SHP77 treated with DMSO at 0.1 percent for 48 hours (cell line): ENCODE measurements at places on chromosomes 1 and 21.

DNA sequence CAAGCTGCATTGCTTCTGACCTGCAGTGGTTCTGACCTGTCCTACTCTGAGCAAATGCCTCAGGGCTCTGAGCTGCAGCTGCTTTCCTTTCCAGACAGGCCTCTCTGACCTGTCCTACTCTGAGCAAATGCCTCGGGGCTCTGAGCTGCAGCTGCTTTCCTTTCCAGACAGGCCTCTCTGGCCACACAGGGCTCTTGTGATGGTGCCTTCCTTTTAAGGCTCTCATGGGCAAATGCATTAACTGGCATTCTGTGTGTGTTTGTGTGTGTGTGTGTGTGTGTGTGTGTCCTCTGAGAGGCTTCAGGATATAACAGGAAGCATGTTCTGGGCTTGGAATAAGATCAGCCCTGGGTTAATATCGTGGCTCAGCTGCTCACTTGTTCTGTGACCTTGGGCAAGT, 131.3 kb downstream of the NTPCR start:
- DNase-seq, result no peak

- no peak for DNase-seq
Observed at GRCh38 chr1:39988618-39989343, 33.8 kb downstream of the MFSD2A start.

DNA sequence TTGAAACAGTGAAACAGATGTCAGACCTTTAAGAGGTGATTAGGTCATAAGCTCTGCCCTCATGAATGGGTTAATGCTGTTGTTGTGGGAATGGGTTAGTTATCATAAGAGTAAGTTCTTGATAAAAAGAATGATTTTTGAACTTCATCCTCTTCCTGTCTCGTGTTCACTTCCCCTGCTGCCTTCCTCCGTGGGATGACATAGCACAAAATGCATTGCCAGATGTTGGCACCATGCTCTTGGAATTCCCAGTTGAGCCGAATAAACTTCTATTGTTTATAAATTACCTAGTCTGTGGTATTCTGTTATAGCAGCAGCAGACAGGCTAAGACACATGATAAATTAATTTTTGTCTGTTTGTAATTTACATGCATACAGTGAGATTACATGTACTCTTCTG, 112.0 kb upstream of the LRRC7 start:
- DNase-seq, result no peak

DNA sequence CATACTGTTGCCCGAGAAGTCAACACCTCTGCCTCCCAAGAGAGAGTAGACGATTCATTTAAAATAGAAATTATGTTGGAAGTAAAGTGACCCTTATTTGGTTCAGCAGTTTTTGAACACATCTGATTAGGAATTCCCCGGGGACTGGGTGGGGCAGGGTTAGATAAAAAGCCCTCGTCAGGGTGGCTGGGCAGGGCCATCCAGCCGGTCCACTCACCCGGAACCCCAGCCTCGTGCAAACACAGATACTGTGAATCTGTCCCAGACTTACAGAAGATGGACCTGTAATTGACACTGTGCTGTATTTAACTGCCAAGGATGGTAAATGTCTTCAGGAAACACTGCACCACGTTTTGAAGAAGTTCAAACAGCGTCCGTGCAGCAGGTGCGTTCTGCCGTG, 63.7 kb downstream of the PRDM16 start:
- no peak for DNase-seq

DNA sequence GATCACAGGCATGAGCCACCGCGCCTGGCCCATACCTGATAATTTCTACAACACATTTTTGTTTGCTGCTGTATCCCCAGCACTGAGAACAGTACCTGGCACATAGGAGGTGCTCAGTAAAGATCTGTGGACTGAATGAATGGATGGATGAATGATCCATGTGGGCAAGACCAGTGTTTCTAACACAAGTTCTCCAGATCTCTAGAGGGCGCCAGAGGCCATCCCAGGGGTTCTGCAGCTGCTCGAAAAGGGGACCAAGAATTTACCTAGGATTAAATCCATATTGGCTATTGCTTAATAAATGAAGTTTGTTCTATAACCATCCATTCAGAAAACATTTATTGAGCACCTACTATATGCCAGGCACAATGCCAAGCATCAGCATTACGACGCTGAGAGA, 167.7 kb downstream of the ACTL8 start:
- DNase-seq, result peak; percentile 2

- DNase-seq, result no peak
Observed at GRCh38 chr1:46399307-46399706, 5.2 kb downstream of the FAAH start.

DNA sequence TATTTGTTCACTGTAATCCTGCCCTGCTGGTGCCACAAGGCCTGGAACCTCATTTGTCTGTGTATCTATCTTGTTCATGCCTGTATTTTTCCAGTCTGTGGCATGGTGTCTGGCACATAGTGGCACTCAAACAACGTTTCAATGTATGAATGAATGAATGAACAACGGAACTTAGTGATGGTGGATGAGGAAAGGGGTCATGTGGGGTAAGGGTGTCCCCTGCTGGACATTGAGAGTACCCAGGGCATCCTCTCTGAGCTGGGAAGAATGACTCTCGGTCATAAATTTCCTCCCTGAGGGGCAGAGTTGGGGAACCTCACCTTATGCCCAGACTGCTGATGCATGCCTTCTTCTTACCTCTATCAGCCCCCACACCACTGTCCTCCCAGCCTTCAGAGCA, 18.9 kb upstream of the ZNF683 start:
- peak; percentile 51 for DNase-seq

- no peak for DNase-seq
Observed at GRCh38 chr1:30372792-30373433, 350.5 kb downstream of the MATN1 start.

DNA sequence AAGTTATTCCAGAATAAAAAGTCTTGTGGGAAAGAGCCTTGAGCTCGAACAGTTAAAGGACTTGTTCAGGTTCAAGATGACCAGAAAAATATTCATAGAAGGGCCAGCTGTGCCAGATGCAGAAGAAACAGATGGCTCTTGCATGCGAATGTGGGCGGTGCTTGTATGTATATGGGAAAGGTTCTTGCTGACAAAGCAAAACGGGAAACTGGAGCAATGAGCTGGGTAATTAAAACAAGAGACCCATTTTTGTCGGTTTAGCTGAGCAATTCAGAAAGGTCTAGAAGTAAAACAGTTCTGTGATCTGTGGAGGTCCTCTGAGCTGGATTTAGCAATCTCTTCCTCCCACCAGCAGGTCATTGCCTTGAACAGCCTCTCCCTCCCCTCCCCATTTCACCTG, 107.2 kb upstream of the MARK1 start:
- no peak for DNase-seq

DNA sequence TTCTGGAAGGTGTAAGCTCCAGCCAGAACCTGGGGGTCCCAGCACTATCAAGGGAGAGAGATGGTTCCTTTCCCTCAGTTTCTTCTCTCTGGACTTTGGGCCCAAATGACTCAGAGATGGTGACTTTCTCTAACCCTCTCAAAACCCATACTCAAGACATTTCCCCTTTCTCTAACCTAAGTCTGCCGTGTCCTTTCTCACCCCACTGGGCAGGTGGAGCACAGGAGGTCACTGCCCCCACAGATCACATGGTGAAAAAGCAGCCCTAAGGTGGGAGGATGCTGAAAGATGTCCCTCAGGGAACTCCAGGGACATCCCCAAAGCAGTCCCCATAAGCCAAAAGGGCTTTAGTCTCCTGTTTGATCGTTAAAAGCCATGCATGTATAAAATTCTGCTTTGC, 173.7 kb downstream of the HIVEP3 start:
- DNase-seq, result no peak

- DNase-seq, result no peak
Observed at GRCh38 chr1:87121711-87122163, 206.9 kb upstream of the LMO4 start.

DNA sequence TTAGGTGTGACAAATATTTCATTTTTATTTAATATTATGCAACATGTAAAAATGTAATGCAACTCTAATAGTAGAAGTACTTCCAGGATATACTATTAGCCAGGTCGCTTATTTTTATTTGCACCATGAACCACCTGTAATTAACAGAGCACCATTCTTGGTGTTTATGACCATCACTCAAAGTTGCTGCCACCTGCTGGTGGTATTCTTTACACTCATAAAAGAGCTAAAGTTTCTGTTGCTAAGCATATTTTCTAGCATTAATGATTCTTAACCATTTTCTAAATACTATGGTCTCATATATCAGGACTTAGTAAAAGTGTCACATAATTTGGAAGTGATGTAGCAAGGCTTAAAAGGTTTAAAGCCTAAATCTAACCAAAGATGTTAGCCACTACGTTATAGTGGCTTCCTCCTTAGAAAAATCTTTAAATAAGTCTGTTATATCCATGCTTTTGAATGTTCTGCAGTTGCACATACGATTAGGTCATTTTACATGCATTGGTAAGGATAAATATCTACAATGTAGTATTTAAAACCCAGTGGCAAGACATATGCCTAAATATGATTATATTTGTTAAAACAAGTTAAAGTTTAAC, 244.5 kb downstream of the NEGR1 start:
- peak; percentile 39 for DNase-seq

DNA sequence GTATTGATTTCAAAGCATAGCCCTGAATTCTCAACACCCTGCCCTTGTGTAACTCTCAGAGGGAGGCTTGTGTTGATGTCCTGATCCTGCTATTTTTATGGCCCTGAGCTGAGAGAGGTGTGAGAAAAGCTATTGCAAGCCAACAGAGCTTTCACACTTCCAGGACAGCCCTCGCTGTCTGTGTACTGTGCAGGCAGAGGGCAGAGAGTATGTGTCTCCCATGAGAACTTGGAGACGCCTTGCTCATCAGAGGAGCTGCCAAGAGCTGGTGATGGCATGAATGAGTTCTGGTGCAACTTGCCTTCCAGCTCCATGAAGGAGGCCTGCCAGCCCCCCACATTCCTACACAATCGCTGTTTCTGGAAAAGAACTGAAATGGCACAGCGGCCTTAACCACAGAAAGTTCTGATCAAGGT, 144.1 kb upstream of the AJAP1 start:
- no peak for DNase-seq

GRCh38 chr1:232111611-232112010, 485.0 kb downstream of the DISC1 start:
- no peak for DNase-seq

- DNase-seq, result no peak
Observed at GRCh38 chr1:73097917-73098316, 815.6 kb upstream of the NEGR1 start.

DNA sequence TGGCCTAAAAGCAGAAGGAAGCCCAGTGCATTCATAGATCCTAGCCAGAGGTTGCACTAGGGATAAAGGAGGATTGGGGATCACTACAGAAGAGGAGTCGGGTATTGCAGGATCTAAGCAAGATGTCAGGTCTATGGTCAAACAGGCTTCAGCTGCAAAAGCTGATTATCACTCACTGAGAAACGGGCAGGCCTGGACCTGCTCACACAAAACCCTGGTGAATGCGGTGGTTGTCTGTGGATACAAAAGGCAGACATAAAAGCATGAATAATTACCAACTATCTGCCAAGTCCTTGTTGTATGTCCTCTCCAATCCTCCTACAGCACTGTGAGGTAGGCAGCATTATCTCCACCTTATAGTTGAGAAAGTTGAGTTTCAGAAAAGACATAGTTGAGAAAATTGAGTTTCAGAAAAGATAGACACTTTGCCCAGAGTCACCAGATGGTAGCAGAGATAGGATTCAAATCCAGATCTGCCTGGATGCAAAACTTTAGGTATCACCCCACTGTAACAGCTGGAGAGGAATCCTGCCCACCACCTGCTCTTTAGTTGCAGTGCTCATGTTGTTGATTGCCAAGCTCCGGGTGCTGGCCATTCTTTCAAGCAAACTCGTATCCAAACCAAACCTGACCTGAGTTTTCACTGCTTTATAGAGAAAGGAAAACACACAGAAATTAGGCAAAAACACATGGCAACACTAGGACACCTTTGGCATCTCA, 49.6 kb upstream of the HOOK1 start:
- DNase-seq, result peak; percentile 81

GRCh38 chr1:243525085-243525487, 269.2 kb downstream of the SDCCAG8 start:
- no peak for DNase-seq

DNA sequence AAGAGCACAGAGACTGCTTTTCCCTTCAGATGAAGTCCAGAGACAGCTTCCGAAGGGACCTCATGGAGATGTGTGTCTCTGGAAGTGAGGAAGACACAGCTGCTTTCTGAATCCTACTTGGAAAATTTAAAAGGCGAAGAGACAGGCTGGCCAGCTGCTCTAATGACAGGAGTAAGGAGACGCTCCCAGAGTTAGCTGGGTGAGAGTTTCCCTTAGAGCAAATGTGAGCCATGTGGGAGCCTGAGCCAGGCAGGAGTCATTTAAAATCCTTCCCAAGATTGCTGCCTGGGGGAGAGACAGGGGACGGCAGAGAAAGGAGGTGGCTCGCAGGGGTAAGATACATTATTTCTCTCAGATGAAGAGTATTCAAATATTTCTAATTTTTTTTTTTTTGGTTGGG, 53.1 kb downstream of the ZNF326 start:
- DNase-seq, result no peak

DNA sequence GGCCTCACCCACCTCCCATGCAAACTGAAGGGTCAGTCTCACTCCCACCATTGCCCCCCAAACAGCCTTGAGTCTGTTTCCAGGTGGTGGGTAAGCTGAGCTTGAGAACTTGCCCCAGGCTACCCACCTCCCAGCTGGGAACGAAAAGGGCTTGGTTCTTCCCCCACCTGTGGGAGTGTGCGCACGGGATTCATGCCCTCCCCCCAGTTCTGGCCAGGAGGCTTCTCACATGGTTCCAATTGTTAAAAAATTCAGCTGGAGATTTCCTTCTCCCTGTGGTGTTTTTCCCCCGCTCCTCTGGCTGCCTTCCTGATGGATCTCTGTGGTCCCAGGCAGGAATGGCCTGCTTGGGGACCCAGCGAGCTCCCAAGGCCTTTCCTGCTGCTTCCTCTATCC, 81.8 kb upstream of the C21orf91 start:
- DNase-seq, result no peak

- DNase-seq, result peak; percentile 43
Observed at GRCh38 chr1:246492611-246493245, 14.4 kb downstream of the SMYD3 start.

GRCh38 chr1:93844262-93845045, 34.6 kb downstream of the DNTTIP2 start:
- DNase-seq, result peak; percentile 49

DNA sequence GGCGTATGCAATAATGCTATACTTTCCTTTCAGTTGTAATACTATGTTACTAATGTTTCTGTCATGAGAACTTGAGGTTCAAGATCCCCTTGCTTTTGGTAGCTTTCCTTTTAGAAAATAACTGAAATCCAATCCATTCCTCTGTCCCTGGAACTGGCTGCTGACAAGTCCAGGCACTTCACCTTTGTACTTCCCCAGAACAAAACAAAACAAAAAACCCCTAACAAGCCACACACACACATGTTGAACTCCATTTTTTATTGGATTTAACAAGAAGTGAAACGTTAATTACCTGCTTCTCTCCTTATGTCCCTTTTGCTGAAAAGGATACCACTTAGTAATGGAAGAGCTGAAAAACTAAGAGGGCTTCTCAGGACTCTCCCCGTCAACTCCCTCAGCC, 26.1 kb upstream of the SDC3 start:
- DNase-seq, result no peak
